ENCODE measurements at places on chromosomes 12 and 14.
A peak's percentile ranks its signal among the peaks of the same experiment; 100 is the strongest.

GRCh38 chr12:96060041-96060440 is 24.7 kb upstream of the LTA4H start:
- DNase-seq = no peak

GRCh38 chr12:19695244-19696098 is 256.2 kb downstream of the AEBP2 start:
- no peak for DNase-seq

- DNase-seq = no peak
Measured at GRCh38 chr12:62934239-62934798, 631 bp downstream of the PPM1H start.

GRCh38 chr12:130919086-130919485 is 34.6 kb upstream of the ADGRD1 start:
- no peak for DNase-seq

DNA sequence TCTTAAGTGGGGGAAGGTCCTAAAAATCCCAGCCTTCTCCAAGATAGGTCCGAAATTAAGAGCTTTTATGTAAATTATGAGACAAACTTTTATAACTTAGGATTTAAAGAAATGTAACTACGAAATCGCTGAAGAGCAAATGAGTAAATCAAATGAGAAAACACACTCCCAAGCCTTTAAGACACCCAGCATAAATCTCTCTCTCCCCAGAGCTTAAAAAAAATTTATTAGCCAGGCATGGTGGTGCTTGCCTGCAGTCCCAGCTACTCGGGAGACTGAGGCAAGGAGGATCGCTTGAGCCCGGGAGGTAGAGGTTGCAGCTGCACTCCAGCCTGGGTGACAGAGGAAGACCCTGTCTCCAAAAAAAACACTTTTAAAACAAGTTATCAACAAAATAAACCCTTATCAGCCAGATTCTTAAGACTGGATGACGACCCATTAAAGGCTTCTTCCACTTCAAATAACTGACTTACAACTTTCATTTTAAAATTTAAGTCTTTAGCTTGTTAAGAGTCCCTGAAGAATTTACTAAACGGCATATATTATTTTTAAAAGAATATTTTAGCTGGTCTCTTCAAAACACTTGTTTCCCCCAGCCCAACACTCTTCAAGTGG is 3.2 kb downstream of the PTGES3 start:
- no peak for DNase-seq

GRCh38 chr14:90495357-90496276 is 98.8 kb downstream of the CALM1 start:
- DNase-seq = peak; percentile 53

DNA sequence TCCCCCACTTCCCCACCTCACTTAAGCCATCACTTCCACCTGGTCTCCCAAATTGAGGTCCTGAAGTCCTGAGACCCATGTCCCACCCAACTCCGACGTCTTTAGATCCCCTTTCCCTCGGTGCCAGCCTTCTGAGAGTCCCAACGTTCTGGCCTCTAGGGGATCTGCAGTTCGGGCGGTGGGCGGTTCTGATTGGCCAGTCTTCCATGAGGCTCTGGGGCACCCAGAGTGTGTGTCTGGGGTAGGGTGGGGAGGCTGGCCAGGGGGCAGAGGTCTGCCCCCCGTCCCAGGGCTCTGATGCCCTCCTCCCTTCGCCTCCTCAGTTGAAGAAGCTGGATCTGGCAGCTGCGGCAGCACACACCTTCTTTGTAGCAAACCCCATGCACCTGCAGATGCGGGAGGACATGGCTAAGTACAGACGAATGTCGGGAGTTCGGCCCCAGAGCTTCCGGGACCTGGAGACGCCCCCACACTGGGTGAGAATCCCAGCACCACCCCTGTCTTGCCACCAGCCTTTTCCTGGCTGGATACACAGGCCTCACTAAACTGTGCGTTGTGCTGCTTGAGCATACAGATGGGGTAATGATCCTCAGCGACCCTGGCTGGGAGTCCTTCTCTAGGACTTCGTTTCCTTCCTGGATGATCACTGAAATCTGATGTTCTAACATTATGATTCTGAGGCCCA is 1.5 kb downstream of the P3H3 start:
- DNase-seq = peak; percentile 66

GRCh38 chr12:72081777-72082176 is 143.1 kb downstream of the TPH2 start:
- DNase-seq = no peak

GRCh38 chr12:12403264-12404248 is 46.7 kb downstream of the BORCS5 start:
- peak; percentile 97 for DNase-seq

DNA sequence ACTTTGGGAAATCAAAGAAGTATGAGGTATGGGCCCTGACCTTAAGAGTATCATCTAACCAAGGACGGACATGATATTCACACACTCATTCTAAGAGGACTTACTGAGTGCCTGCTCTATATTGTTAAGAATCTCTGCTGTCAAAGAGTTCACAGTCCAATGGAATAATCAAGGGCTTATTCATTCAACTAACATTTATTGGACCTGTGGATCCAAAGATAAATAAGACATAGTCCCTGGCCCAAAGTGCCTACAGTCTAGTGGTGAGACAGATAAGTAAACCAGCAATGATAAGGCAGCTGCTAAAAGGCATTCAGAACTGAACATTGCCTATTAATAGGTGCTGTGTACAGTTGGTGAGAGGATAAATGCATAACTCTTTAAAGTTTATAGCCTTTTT is 11.0 kb downstream of the WDR20 start:
- peak; percentile 43 for DNase-seq

- DNase-seq = no peak
Measured at GRCh38 chr14:63344336-63344735, 25.6 kb upstream of the GPHB5 start.

DNA sequence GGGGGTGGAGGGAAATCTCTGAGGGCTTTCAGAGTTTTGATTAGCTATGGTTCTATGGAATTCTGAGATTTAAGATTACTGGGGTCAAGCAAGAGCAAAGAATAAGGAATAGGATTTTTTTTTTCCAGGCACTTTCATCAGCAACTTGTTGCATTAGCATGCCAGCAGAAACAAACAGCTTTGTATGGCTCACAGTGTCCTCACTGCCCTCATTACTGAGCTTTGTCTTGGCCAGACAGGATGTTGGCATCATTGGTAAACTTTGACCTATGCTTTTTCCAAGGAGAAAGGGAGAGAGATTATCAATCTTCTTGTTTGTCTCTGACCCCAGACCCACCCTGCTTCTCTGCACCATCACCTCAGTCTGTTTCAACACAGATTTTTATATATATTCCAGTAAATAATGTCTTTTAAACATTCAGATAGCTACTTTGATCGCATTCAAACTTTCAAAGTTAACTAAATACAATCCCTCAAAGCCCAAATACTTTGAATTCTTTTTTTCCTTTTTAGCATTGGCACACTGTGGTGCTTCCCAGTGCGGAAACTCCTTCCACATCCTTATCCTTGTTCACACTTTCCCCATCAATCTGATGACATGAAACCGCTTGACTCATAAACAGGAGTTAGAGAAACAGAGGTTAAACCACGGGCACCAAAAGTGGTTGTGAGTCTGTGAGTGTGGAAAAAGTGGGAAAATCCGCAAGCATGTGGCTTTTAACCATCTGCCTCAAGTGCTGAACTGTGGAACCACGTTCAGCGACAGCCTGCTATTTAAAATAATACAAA is 282.2 kb upstream of the FAR2 start:
- no peak for DNase-seq

- DNase-seq = no peak
Measured at GRCh38 chr12:83326666-83327065, 640.0 kb downstream of the TMTC2 start.

DNA sequence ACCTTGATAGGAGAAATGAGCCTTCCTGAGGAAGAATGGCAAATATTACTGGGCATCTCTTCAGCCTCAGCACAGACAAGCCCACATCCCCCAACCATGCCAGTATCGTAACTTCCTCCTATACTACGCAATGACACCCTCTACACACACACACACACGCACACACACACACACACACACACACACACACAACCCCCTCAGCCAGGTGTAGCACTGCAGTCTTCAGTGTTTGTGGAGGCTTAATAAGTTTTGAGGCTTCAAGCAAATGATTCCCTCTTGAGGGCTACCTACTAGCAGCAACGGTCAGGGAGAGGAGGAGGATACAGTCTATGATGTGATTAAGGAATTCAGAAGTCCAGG is 1.6 kb downstream of the DGKA start:
- no peak for DNase-seq

DNA sequence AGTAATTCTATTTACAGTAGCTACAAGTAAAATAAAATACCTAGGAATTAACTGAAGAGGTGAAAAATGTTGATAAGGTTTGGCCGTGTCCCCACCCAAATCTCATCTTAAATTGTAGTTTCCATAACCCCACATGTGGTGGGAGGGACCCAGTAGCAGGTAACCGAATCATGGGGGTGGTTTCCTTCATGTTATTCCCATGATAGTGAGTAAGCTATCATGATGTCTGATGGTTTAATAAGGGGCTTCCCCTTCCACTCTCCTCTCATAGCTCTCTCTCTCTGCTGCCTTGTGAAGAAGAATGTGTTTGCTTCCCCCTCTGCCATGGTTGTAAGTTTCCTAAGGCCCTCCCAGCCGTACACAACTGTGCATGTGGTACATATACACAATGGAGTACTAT is 1170.7 kb downstream of the BCL11B start:
- DNase-seq = no peak

GRCh38 chr14:36662258-36662542 is 540 bp downstream of the PAX9 start:
- no peak for DNase-seq

DNA sequence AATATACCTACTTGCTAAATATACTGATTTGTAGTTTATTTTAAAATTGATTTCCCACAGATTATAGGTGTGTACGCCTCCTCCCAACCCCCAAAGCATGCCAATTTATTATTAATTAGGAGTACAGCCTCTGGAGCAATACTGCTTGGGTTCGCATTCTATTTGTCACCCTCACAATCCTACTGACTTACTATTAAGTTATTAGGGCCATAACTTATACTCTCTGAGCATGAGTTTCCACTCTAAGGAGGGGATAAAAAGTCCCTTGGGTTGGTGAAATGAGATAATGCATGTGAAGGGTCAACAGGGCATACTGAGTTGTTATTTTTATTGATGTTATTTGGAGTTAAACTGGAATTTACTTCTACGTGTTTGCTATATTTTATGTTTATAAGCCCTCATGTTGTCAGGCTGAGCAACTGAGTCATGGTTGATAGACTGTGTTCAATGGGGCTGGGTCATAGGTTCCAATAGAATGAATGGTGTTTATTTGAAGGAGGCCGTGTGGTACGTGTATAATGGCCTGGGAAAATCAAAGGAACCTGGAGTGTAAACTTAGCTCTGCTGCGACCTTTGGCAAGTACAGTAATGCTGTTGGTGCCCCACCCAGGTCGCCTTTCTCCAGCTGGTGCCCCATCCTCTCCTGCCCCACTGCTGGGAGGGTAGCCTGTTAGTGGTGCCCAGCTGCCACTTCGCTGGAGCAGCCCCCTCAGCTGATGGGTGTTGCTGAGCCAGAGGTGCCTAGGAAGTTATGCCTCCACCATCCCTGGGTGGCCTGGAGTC is 99.3 kb upstream of the PTPRB start:
- no peak for DNase-seq

GRCh38 chr12:113299619-113300237 is 35.2 kb downstream of the SLC8B1 start:
- peak; percentile 54 for DNase-seq

DNA sequence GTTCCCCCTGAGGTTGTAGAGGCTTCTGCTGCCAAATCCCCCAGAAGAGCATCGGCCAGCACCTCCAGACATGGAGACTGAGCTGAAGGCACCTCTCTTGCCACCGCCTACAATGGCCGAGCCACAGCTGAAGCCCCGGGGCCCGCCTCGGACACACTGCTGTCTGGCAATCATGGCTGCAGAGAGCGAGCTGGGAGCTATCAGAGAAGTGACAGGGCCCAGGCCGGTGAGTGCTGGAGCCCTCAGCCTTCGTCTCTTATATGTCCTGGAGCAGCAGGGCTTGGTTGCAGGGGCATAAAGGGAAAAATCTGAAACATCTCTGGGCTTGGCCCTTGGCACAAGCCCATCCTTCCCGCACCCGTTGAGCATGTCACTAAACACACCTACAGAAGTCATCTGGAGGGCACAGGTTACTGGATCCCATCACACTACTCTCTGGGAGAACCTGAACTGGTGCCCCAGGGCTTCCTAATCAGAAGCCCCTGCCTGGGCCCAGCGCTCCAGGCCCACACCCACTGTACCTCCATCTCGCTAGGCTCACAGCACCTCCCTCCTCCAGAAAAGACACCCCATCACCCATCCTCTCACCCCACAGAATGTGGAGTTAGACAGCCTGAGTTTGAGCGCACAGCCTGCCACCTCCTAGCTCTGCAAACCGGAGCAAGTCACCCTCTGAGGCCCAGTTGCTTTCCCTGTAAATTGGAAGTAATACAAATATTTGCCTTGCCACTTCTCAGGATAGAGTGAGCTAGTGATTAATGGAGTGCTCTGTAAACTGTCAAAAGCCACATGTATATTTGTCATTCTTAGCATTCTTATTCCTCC is at the start of gene KRT4:
TSS of gene KRT4 (minus strand) at position 232 of the 825 bp plus-strand sequence. CDS start at position 174, 58 bp downstream.
- no peak for DNase-seq

GRCh38 chr14:36076197-36076596 is 100.3 kb downstream of the PTCSC3 start:
- DNase-seq = no peak

- no peak for DNase-seq
Measured at GRCh38 chr14:22515929-22516328, 73.1 kb downstream of the DAD1 start.

- no peak for DNase-seq
Measured at GRCh38 chr14:105010106-105010505, 10.8 kb downstream of the CDCA4 start.

DNA sequence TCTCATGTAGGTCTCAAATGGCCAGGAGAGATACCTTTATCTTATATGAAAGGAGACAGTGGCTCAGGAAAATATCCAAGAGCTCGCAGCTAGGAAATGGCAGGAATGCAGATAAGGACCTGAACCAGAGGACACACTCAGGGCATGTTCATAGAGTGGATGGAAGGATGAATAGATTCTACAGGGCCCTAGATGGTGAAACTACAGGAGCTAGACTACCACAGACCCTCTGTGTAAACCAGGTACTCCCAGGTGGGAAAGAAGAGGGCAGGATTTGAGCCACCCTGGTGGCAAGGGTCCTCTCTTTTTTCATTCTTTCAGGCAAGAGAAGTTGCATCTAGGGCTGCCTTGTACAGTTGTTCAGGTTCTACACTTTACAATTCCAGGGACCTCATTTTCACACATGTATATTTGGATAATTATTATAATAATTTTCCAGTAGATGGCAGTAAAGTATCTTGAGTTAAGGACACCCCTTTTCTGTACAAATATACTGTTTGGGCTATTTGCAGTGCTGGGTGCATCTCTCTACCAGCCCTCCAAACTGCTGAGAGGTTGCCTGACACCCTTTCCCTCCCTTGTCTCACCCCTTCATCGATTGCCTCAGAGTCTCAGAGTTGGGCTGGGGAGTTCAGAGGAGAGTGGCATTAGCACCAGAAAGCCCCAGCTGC is 10.5 kb upstream of the ZDHHC22 start:
- DNase-seq = no peak

DNA sequence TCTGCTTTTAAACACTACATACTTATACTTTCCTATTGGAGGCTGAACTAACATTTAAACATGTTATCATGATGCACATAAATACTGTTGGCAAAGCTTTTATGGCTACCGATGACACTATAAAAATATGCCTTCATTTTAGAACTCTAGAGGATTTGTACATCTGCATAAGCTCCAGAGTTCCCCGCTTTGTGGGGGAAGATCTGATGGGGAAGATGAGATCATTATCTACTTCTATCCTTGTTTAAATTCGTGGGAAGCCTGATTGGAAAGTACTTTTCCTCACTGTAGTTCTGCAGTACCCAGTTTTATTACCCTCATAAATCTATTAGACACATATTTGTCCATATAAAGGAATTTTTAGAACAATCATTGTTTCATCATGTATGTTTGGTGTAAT is 299.6 kb upstream of the ATP2B1 start:
- DNase-seq = no peak
